ENCODE measurements at places on chromosomes 7 and 10.

DNA sequence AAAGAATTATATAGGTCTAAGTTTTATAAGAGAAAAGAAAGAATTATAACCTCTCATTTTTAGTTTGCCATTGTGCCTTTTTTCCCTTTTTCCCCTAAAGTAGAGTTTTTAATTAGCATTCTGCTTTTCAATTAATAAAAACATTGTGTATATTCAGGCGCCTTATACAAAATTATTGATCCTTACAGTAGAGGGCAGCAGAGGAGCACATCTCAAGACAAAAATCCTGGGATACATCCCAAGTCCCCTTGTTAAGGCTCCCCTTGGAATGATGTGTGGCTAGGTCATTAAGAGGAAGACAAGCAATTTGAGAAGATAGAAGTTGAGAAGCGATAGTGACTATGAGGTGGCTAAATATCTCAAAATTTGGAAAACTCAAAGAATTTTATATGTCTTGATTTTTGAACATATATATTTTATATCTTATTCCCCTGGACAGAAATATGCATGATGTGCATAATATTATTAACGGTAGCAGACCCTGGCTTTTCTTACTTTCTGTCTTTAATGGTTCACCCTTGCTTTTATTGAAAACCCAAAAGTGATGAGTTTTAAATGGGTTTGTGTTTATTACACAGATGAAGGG is 19.1 kb upstream of the TPK1 start:
- H3K36me3 ChIP-seq: no peaks in the 10 kb centered on the region
- no peak overlapping the region for H3K4me3 ChIP-seq
- no peaks in the 10 kb centered on the region for H3K27me3 ChIP-seq

- H3K36me3 ChIP-seq: peaks cover 38% of the 10 kb centered on the region
- H3K27ac ChIP-seq: no peak overlapping the region
- DNase-seq: no peak
- no peaks in the 10 kb centered on the region for H3K4me1 ChIP-seq
These were observed 91.5 kb upstream of the MXI1 start for GRCh38 chr10:110115784-110116520.

DNA sequence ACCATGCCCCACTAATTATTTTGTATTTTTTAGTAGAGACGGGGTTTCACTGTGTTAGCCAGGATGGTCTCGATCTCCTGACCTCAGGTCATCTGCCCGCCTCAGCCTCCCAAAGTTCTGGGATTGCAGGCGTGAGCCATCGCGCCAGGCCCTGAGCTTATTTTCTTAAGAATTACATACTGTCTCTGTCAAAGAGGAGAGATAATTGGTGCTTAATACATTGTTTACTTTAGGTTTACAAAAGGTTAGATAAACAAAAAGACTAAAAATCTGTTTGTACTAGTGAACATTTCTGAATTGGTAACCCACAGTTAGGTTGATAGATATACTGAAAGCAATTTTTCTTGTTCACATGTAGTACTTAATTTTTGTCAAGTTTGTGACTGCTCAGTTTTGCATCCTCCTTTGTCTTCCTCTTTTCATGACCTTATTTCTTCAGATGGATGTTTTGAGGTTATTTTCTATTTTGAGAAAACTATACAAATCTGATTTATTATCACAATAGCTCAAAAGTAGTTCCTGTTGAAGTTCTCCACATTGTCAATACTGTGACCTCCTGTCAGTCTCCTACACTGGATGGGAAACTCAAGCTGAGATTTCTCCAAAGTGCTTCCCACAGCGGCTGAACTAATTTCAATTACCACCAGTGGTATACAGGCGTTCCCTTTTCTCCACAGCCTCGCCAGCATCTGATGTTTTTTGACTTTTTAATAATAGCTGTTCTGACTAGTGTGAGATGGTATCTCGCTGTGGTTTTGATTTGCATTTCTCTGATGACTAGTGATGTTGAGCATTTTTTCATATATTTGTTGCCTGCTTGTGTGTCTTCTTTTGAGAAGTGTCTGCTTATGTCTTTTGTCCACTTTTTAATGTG is 22.5 kb downstream of the HHEX start:
- no peak for DNase-seq
- no peak overlapping the region for H3K4me3 ChIP-seq

- H3K36me3 ChIP-seq: no peaks in the 10 kb centered on the region
- H3K27me3 ChIP-seq: no peaks in the 10 kb centered on the region
- no peaks in the 10 kb centered on the region for H3K4me1 ChIP-seq
- no peak overlapping the region for H3K4me3 ChIP-seq
These were observed 71.8 kb downstream of the MTPN start for GRCh38 chr7:135905355-135905754.

GRCh38 chr10:43253461-43254198 is 13.2 kb downstream of the RASGEF1A start:
- H3K4me1 ChIP-seq: no peaks in the 10 kb centered on the region
- H3K27ac ChIP-seq: no peak overlapping the region
- no peak overlapping the region for H3K4me3 ChIP-seq
- no peaks in the 10 kb centered on the region for H3K27me3 ChIP-seq
- DNase-seq: peak; percentile 67
- H3K36me3 ChIP-seq: no peaks in the 10 kb centered on the region
